ENCODE measurements at places on chromosomes 13 and 19.

DNA sequence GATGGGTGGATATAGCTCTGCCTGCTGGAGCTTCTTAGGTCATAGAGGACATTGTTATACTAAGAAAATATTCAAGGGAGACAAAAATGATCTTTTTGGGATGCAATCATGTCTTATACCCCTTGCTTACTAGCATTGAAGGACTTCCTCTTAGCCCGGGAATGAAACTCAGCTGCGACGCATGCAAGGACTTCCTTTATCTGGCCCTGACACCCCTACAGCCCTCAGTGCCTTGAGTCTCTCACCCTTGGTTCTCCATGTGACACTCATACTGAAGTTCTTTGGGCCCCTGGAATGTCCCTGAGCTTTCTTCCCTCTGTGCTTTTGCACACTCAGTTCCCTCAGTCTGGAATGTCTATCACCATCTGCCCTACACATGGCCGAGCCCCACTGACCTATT is 72.5 kb upstream of the MTIF3 start:
- no peak for DNase-seq

GRCh38 chr13:73952648-73953047 is 181.6 kb downstream of the KLF12 start:
- DNase-seq = no peak

DNA sequence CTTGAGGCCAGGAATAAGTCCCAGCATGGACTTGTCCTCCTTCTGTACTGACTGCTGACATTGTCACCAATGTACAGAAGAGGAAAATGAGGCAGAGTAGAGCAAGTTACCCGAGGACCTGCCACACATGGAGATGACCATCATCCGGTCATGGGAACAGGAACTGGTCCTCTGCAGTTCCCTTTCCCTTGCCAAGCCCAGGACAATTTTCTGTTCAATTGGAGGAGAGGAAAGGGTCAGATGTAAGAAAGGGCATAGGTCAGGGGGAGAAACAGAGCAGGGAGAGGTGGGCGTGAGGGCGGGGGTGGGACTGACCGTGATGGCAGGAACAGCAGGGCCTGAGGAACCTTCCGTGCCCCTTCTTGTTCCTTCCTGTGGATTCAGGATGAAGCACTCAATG is 18.6 kb downstream of the PHLDB3 start:
- DNase-seq = no peak

- DNase-seq = no peak
Observed at GRCh38 chr13:40631605-40632004, 34.8 kb downstream of the FOXO1 start.

DNA sequence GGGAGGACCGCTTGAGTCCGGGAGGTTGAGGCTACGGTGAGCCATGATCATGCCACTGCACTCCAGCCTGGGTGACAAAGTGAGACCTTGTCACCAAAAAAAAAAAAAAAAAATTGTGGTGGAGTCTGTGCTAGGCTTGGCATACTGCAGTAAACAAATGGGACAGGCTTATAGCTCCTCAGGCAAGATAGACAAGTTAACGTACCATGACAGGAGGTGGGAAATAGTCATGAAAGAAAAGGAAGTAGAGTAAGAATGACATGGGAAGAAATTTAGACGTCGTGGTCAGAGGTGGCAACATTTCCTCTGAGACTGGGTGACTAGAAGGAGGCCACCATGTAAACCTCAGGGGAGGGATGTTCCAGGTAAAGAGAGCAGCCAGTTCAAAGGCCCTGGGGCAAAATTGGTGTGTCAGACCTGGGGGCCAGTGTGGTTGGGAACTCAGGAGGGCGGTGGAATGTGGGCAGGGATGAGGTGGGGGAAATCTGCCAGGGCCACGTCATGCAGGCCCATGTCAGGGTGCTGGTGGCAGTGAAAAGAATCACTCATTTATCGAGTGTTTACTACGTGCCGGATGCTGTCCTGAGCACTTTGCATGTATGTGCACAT is 5.6 kb downstream of the SNRPA start:
- DNase-seq = no peak

DNA sequence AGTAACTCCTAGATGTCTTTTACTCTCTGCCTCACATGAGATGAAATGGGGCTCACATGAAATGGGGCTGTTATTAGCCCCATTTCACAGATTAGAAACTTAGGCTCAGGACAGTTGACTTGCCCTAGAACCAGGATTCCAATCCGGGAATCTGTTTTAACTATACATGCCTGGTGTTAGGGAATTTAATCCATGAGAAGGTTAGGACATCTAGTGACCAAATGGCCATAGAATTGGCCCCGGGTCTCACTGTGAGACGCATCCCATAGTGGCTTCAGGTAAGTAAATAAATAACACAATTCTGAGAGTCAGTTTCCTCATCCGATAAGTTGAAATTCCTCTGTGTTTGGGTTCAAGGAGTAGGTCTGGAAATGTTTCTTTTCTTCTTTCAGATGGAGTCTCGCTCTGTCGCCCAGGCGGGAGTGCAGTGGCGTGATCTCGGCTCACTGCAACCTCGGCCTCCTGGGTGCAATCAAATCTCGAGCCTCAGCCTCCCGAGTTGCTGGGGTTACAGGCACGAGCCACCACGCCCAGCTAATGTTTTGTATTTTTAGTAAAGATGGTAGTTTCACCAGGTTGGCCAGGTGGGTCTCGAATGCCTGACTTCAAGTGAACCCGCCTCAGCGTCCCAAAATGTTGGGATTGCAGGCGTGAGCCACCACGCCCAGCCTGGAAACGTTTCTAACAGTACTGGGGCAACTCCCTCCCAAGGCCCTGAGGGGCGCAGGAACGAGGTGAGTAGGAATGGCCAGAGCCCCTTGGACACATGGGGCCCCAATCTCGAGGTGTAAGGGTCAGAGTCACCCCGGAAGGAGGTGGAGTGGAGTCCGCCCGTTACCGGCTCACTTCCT is 1.2 kb upstream of the ZNF574 start:
- no peak for DNase-seq

DNA sequence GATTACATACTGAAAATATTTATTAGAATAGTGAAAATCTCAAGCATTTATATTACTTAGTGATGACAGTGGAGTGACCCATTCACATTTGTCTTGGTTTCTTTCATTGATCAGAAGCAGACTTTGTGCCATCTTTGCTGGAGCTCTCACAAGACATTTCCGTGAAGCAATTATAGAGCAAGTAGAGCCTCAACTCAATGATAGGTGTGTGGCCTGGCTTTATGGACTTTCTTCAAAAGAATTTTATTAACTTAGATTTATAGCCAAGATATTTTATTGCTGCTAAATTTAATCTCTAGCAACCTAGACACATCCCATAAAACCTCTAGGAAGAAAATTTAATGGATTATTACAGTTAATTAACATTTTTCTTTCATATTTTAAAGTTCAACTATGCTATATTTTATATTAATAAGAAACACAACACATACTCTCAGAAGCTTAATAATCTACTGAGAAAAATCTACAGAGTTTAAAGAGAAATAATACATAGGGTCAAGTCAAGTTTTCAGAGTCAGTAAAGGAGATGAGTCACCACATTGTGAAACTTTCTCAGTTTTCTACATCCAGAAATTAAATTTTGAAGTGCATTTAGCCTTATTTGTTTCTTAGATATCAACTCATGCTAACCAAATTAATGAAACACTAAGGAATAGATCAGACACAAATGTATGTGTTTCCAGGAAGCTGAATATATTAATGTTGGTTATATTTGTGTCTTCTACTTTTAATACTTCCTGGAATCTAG is 160.5 kb downstream of the LACC1 start:
- no peak for DNase-seq

DNA sequence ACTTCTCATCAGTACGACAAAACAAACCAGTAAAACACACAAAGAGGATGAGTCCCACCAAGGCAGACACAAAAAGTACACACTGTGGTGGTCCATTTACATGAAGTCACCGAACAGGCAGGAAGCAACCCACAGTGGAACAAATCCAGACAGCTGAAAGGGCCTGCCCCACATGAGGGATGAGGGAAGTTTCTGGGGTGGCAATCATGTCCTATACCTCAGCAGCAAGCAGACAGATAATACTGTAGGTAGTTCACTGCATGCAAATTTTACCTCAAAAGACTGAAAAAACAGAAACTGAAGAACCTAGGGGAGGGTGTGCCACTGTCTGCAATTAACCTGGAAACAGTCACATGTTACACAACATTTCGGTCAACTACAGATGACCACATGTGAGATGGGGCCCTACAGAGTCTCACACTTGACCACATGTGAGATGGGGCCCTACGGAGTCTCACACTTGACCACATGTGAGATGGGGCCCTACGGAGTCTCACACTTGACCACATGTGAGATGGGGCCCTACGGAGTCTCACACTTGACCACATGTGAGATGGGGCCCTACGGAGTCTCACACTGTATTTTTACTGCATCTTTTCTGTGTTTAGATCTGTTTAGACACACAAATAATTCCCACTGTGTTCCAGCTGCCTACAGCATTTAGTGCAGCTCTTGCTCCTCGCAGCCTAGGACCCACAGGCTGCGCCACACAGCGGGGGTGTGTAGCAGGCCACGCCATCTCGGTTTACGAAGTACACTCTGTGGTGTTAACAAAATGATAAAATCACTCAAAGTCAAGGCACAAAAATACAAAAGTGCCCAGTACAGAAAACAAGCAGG is 22.2 kb downstream of the PCID2 start:
- no peak for DNase-seq

DNA sequence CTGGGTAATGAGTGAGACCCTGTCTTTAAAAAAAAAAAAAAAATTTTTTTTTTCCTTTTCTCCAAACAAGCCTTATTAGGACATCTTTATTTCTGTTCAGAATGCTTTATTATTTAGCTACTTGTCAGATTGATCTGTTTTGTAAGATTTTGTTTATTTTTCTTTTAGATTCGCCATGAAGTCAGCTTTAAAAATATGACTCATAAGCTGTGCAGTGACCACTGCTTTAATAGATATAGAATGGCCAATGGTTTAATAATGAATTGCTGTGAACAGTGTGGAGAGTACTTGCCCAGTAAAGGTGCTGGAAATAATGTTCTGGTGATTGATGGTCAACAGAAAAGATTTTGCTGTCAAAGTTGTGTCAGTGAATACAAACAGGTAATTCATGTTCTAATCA is 47.7 kb downstream of the ZMYM2 start:
- DNase-seq = no peak

DNA sequence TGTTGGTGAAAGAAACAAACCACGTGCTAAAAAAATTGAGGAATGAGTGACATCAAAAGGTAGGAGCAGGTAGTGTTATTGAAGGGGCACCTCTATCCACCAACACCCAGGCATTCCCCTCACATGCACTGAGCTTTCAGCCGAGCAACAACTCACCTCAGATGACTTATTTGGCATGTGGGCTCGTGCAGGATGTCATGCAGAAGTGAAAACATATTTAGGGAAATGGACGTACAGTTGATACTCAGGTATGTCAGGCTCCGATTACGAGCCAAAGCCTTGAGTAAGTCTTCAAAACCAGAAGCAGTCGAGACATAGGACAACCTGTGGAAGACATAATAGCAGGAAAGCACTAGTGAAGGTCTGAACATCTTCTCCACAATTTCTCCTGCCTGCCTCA is 30.4 kb downstream of the NLRP11 start:
- no peak for DNase-seq

DNA sequence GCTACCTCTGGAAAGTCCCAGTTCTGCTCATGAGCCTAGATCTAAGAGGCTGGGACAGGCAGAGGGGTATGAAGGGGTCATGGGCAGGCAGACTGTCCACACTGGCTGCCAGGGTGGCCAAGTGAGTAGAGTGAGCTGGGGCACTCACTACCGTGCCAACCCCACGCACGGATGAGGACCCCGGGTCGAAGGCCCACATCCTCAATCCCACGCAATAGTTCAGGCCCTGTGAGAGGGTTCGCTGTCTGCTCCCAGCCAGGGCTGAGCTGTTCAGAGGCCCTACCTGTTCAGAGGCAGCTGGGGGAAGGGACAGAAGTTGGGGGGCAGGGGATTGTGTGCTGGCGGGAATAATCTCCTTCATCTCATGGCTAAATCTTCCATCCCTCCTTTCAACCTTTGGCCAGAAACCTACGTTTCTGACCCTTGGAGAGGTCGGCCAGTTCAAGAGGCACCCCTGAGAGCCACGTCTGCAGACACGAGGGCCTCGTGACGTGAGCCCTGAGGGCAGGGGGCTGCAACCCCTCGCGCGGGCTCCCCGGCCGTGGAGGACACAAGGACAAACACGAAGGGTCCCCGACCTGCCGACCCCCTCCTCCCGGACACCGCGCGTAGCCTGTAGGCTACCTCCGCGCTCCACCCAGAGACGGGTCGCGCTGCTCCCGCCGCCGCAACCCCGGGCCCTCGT is 1.0 kb upstream of the RPS5 start:
- DNase-seq = no peak

- DNase-seq = no peak
Observed at GRCh38 chr19:46456930-46457329, 14.4 kb downstream of the PNMA8A start.

- no peak for DNase-seq
Observed at GRCh38 chr19:1248786-1249297, 459 bp downstream of the MIDN start.

GRCh38 chr19:7505682-7506384 is 10.1 kb upstream of the ZNF358 start:
- no peak for DNase-seq

- no peak for DNase-seq
Observed at GRCh38 chr13:112978561-112979405, 9.8 kb downstream of the MCF2L start.

GRCh38 chr13:27005556-27005955 is 166.1 kb downstream of the USP12 start:
- no peak for DNase-seq

DNA sequence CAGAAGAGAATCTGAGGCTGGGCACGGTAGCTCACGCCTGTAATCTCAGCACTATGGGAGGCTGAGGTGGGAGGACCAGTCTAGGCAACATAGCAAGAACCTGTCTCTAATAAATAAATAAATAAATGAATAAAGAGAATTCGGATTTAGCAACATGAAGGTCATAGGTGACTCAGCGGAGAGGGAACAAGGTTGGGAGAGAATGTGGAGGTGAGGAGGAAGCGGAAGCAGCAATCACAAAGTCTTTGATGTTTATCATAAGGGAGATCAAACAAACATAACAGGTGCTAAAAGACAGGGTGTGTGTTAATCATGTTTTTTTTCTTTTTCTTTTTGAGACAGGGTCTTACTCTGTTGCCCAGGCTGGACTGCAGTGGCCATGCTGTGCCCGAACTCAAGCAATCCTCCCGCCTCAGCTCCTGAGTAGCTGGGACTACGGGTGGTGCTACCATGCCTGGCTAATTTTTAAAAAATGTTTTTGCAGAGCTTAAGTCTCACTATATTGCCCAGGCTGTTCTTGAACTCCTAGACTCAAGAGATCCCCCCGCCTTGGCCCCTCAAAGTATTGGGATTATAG is 16.3 kb downstream of the PBX4 start:
- DNase-seq = no peak

DNA sequence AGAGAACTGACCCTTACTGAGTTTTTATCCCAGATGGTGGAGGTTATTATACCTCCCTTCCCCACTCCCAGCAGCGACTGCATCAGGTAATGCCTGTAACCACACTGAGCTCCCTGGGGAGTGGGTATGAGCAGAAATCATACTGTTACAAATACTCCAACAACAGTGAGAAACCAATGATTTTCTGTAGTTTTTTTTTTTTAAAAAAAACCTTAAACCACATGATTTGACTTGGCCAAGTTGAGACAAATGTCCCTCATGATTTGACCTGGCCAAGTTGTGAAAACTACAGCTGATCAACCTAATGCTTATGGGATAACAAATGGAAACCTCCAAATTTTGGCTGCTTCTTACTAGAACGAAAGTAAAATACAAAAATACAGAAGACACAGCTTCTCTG is 33.1 kb upstream of the SERP2 start:
- no peak for DNase-seq

- no peak for DNase-seq
Observed at GRCh38 chr19:50330365-50331078, 1.3 kb upstream of the KCNC3 start.

All from AG09319 (cell line).